ENCODE measurements at places on chromosomes 4 and X. TPM values are rescaled to one million over a fixed set of nuclear protein-coding genes. Genes with fewer than 3 reads are reported as not detected.
A peak's percentile ranks its signal among the peaks of the same experiment; 100 is the strongest.

- no peak for DNase-seq
Observed at GRCh38 chrX:10007621-10008020, 40.5 kb downstream of the CLDN34 start.

DNA sequence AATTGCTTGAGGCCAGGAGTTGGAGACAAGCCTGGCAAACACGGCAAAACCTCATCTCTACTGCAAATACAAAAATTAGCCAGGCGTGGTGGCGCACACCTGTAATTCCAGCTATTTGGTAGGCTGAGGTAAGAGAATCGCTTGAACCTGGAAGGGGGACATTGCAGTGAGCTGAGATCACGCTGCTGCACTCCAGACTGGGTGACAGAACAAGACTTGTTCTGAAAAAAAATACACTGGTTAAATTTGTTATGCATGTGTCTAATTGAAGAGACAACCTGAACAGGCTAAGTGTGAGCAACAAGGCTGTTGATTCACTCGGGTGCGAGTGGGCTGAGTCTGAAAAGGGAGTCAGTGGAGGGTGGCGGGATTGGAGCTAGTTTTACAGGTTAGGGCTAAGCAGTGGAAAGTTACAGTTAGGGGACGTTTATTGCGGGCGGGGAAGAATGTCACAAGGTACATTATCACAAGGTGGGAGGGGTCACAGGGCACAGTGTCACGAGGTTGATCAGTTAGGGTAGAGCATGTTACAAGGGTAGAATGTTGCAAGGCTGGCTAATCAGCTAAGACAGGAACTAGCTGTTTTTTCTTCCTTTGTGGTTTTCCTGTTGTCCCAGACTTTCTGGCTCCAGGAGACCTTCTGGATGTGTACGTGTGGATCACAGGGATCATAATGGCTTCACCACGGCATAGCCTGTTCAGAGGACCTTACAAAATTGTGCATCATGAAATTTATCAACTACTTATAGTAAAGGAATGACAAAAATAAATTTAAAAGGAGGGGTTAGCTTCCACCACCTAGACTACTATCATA, 115.8 kb downstream of the NAA11 start:
- peak; percentile 69 for DNase-seq

GRCh38 chrX:124113621-124114600, 152.4 kb downstream of the STAG2 start:
- no peak for DNase-seq

GRCh38 chr4:168845897-168846296, 164.2 kb downstream of the CBR4 start:
- no peak for DNase-seq

DNA sequence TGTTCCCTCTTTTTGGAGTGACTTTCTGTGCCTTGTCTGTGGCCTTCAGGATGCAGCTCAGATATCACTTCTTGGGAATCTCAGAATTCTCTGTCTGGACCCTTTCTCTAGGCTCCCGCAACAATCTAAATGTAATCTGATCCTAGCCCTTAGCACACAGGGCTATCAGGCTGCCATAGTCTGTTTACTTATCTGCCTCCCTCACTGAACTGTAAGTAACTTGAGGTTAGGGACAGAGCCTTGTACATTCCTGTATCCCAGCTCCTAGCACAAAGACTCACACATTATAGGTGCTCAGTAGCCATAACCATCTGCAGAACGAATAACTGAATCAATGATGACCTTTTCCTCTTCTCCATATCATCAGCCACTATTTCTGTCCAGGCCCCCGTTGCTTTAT, 69.5 kb downstream of the RTL9 start:
- DNase-seq: no peak

DNA sequence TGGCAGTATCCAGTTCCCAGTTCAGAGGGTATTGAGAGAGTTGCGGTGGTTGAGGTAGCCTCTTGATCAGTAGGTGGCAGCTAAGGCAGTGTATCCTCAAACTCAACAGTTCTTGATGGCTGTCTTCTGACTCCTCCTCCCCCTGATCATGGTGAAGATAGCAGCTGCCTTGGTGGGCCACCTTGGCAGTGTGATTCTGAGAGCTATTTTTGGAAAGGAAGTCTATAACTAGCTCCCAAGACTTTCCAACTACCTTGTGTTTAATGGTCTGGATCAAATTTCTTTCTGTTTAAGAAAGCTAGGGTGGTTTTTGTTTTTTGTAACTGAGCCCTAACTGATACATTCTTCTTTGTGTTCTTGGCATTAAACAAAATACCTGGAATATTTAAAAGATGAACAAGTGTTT, 10.5 kb upstream of the TBC1D19 start:
- no peak for DNase-seq

- no peak for DNase-seq
Observed at GRCh38 chrX:48976086-48976485, 4.4 kb upstream of the KCND1 start.

- DNase-seq: no peak
Observed at GRCh38 chr4:70399319-70399718, 1.6 kb downstream of the OPRPN start.

GRCh38 chrX:7444967-7445366, 297.0 kb upstream of the PUDP start:
- no peak for DNase-seq

DNA sequence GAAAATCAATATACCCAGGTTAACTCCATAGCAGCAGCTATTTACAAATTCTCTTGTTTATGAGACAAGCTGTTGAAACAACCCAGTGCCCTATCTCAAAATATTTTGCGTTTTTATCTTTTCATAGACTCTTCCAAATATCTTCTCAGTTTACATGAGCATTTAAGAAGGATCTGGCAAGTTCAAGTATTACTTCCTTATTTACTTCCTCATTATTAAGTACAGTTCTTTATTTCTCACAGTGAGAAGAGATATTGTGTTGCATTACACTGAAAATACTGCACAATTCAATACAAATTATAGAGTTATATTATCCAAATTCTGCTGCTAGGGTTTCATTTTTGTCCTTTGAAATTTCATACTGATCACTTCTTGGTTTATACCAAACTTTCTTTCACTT, 43.6 kb upstream of the UCP1 start:
- DNase-seq: no peak

GRCh38 chr4:1092026-1092982, 21.1 kb downstream of the RNF212 start:
- DNase-seq: no peak

DNA sequence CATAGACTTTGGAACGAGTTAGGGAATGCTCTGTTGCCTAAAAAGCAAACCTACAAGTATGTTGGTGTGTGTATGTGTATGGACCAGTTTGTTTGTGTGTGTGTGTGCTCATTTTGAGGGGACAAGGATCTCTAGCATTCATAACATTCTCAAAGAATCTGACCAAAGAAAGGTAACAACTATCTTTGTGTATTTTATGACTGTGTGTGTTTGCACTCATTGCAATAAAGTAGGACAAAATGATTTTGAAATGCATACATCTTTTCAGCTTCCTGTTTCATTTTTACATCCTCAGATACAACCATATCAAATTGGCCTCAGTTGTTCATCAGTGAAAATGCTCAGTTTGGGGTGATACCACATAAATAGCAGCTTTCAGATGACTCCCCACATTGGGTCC, 8.3 kb upstream of the XK start:
- no peak for DNase-seq

- DNase-seq: no peak
Observed at GRCh38 chrX:69024161-69024736, 141.0 kb downstream of the PJA1 start.

GRCh38 chrX:21757960-21758359, at the start of gene SMPX:
Gene SMPX, minus strand, starts transcription at chrX:21758116. Its CDS starts 3,826 bp downstream, at chrX:21754290.
- DNase-seq: no peak

- no peak for DNase-seq
Observed at GRCh38 chr4:170090352-170091052, 746 bp upstream of the AADAT start.

- no peak for DNase-seq
Observed at GRCh38 chrX:68831405-68832100, 2.7 kb downstream of the EFNB1 start.

DNA sequence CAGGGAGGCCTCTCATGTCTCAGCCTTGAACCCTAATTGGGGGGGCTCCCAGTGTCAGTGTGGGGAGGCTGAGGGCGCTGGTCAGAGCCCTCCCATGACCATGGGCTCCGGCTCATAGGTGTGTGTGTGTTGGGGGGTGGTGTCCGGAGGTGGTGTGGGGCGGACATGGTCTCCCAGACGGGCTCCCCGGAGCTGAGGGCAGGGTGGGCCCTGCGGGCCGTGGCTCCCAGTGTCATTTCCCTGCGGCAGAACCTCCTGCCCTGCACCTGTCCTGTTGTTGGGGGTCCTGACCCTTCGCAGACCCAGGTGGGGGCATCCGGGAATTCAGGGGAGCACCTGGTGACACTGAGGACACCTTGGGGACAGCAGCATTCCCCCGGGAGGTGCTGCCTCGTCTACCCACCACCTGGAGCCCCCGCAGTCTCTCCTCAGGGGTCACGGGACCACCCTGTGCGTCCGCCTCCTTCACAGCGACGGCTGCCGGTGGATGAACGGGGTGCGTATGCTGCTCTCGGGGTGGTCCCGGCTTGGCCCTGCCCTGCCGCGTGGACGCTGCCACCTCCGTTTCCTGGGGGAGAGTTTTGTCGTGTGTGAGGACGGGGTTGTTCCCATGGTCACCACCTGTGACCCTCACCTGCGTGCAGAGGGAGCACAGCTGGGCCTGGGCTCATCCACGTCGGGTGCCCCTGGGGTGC, 14.5 kb upstream of the GTPBP6 start:
- DNase-seq: no peak

DNA sequence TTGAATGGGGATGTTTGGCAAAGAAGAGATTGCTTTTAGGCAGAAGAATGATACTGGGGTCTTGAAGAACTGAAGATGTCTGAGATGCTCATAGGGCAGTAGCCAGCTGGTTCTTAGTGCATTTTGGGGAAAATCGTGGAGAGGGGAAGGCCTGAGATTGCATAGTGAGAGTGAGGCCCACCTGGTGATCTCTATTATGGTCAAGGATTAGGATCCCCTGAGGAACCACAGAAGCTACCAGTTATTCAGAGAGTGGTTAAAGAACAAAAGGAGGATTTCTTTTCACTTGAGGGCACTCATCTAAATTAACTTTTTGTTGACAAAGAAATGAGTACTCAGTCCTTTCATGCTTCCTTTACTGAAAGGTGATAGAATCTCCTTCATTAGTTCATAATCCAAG, 271.3 kb upstream of the HAND2 start:
- no peak for DNase-seq

- no peak for DNase-seq
Observed at GRCh38 chrX:75096331-75096730, 59.8 kb downstream of the ABCB7 start.

- DNase-seq: no peak
Observed at GRCh38 chr4:106312377-106312776, 3.6 kb downstream of the TBCK start.

DNA sequence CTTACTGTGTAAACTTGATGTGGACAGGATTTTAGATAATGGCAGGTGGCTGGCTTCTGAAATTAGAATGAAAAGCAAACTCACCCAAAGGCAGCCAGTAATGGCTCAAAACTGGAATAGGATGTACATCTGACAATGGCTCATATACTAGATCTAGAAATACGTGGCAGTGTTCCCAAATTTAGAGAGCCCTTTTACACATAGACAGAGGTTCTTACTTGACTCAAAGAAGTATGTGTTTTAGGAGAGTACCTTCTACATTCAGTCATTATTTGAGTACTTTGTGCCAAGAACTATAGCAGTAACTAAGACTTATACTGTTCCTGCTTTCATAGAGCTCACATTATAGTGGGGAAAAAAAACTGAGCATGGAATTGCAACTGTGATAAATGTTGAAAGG, 48.0 kb downstream of the UBE2K start:
- DNase-seq: no peak

DNA sequence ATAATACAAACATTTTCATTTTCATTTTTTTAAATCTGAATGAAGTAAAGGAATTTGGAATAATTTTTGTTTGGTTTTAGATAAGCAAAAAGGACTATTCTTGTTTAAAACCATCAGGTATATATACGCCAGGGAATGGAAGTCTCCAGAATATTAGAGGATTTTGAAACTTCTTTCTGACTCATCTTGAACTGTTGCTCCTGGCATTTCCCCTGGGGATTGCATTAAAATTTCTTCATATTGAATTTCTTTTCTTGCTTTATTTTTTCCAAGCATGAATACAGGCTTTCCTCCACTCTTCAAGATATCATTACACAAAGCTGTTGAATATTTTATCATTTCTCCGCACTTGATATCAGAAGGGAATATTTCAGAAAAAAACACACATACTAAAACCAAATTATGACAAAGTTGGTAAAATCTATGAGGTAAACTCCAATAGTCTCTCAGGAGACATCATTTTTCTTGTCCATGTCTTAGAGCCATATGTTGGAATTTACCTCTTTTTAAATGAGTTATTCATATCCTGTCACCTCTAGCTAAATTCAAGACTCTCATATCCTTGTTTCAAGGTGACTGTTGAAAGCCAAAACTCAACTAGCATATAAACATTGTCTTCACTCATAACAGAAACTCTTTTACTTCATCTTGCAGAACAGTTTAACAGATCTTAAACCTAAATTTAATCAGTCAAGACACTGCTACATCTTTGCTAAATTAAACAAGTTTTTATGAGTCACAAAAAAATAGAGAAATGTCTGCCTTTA, 20.7 kb upstream of the CSN1S1 start:
- DNase-seq: no peak

- no peak for DNase-seq
Observed at GRCh38 chr4:10527438-10527837, 70.2 kb upstream of the ZNF518B start.

DNA sequence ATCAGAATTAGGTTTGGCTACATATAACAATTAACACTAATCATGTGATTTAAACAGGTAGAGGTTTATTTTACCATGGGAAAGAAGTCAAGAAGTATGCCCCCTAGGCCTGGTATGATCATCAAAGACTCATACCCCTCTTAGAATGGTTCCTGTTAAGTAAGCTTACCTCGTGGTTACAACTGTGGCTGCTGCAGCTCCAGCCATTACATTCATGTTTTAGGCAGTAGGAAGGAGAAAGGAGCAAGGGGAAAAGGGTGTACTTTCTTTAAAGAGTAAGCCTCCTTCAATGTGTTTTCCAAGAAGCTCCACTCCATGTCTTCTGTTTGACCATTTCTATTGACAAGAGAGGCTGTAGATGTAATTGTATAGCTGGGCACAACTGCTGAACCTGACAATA, 94.9 kb upstream of the GATB start:
- no peak for DNase-seq

PCSK1N gene
- total RNA-seq: 21.4 TPM

LDB2 gene
- total RNA-seq: 6.9 TPM

XAGE1A gene
- total RNA-seq: not detected

TSPAN7 gene
- total RNA-seq: 97.1 TPM

ANOS1 gene
- 0.18 TPM for total RNA-seq

CT47B1 gene
- not detected for total RNA-seq

F11 gene
- 0.45 TPM for total RNA-seq

BEND2 gene
- not detected for total RNA-seq

DDX53 gene
- not detected for total RNA-seq

IL2 gene
- total RNA-seq: not detected

TCEAL7 gene
- total RNA-seq: 1.3 TPM
